ENCODE measurements at places on chromosomes 13 and 19. TPM values are rescaled to one million over a fixed set of nuclear protein-coding genes. Genes with fewer than 3 reads are reported as not detected.

Gene SHANK1
- not detected for total RNA-seq

Gene CLEC17A
- total RNA-seq, result not detected

Gene TTC9B
- total RNA-seq, result not detected

Gene MEX3D
- 80.5 TPM for total RNA-seq

Gene SPTBN4
- total RNA-seq, result under 0.01 TPM

Gene ZNF793
- total RNA-seq, result 7.5 TPM

Gene NCAN
- total RNA-seq, result not detected

Gene LMTK3
- total RNA-seq, result 2.1 TPM

Gene CACNG7
- total RNA-seq, result not detected

Gene C19orf85
- total RNA-seq, result not detected

Data from placental epithelial cell (primary cell).